Panc1 (cell line): ENCODE measurements at places on chromosomes 2 and 18.

DNA sequence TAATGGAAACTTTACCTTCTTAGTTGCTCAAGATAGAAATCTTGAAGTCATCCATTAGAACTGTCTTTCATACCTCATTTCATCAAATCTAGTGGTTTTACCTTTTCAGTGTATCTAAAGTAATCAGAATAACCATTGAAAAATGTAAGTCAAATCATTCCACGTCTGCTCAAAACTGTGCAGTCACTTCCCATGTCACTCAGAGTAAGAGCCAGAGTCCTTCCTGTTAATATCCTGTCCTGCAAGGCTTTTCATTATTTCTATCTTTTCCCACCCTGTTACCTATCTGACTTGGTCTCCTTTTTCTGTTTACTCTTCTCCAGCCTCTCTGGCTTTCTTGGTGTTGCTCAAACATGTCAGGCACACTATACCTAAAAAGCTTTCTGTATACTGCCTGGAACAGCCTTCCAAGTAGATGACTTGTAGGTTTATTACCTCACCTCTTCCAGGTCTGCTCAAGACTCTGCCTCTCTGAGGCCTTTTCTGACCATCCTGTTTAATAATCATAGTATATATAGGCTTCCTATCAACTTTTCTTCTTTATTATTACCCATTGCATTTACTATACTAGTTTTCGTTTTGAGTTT, 3.4 kb downstream of the C2orf69 start:
- DNase-seq, result no peak

- DNase-seq, result no peak
These were observed 43.2 kb upstream of the NOSTRIN start for GRCh38 chr2:168758970-168759820.

DNA sequence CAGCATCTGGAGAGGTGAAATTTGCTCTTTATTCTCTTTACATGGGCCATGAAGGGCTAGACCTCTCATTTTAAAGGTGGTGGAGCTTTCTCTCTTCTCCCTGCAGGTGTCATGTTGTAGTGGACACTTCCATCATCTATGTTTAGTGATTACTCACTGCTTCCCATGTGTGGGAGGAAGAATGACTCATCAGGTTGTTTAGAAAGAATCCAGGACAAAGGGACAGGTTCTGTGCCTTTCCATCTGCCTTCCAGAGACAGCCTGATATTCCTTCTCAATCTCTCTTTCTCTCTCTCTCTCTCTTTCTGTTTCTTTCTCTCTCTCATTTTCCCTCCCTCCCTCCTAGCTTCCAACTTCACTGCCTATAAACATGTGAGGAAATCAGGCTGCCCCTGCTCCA, 38.7 kb downstream of the SCG2 start:
- peak; percentile 78 for DNase-seq

GRCh38 chr2:88696611-88697010, 5.1 kb downstream of the RPIA start:
- DNase-seq, result no peak

DNA sequence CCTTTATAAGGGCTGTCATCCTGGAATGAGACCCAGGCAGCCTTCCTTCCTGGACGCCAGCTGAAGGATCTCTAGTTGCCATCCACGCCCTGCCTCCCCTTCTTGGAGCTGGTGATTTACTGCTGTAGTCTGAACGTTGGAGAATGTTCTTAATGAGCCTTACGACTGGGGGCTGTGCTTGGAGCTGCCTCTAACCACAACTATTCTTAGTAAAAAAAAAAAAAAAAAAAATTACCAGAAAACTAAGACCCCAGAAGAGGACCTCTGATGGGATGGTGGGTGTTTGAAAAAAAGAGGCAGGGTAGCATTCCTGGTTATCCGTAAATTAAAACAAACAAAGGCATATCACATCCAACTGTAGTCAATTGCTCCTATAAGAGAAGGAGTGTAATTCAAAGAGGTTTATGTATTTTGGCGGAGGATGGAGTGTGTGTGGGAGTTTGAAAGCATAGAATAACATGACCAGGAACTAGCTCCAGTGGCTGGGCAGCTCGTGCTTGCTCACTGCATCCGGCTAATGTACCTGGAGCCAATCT, 105.4 kb downstream of the QPCT start:
- DNase-seq, result no peak

DNA sequence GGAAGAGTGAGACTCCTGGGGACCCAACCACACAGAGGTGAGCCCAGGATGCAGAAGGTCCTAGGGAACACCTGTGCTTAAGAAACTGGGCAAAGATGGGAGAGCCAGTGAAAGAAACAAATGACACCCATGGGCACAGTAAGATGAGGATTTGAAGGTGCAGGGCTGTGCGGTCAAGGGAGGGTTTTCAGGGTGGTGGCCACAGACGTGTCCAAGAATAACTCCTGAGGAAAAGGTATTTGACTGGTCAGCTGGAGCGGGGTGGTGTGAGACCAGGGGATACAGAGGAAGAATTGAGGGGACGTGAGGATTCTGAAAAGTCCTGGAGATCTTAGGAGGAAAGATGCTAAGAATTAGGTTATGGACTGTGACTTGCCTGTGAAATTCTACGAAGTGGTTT, 142.9 kb downstream of the TMEM163 start:
- DNase-seq, result no peak

DNA sequence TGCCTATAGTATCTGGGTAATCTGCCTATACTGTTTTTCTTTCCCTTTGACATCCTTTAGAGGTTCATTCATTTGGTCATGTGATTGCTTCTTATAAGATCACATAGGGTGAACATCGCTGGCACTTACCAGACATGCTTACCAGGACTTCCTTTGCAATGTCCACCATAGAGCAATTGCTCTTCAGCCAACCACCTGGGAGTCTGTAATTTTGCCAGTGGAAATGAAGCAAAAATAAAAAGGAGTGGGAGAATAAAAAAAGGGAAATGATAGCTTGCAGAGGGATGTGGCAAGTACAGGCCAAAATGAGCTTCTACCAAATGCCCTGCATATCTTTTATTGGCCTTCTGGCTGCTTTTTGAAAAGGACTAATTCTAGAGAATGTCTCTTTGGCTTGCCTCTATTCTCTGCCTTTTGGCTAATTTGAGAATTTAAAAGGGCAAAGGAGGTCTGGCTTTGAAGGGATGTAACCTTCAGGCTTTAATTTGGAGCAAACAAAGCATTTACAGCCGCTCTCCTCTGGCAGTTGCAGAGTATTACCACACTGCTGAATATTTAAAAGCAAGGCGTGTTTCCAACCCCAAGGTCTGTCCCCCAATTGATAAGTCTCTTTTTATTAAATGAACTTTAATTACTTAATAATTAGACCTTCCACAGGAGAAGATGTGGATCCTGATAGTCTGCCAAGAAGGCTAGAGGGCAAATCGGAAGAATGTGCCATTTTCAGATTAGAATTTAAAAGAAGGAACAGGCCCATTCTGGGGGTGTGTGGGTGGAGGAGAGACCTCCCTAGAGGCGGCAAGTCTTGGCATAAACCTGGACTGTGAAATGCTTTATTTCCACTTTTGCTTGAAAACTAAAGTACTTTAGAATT, 557.9 kb downstream of the DCC start:
- no peak for DNase-seq

DNA sequence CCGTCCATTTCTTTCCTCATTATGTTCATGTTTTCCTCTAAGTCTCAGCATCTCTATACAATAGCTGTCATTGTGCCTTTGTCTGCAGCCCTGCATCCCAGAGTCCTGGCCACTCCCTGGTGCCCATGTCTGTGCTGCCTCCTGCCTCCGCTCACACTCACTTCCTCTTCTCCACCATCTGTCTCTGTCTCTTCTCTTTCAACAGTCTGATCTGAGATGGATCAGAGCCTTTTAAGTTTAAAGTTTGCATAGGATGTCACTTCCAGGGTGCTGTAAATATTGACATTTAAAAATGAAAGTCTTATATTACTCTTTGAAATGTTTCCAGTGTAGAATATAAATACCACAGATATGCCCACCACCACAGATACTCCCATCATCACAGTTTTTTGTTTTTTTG, 42.7 kb downstream of the UBE2F start:
- DNase-seq, result no peak

GRCh38 chr2:37436323-37436722, 91.9 kb downstream of the QPCT start:
- no peak for DNase-seq
